ENCODE measurements at places on chromosomes 5 and 9.

DNA sequence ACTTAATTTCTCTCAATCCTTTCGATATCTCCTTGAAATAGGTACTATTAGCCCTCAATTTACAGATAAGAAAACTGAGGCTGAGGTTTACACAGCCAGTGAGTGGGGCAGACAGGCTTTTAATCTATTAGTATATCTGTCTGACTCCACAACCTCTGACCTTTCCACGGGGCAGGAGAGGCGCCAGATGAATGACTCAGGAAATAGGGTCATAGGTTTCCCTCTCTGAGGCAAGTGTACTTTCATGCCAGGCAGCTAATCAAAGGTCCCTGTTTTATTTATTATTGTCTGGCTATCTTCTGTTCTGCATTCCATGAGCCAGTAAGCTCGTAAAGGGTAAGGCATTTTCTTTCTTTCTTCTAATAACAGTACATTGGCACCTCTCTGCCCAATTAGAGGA, 79.6 kb upstream of the KLF4 start:
- DNase-seq = no peak

- peak; percentile 31 for DNase-seq
Observed at GRCh38 chr5:36772276-36773140, 104.1 kb upstream of the NIPBL start.

DNA sequence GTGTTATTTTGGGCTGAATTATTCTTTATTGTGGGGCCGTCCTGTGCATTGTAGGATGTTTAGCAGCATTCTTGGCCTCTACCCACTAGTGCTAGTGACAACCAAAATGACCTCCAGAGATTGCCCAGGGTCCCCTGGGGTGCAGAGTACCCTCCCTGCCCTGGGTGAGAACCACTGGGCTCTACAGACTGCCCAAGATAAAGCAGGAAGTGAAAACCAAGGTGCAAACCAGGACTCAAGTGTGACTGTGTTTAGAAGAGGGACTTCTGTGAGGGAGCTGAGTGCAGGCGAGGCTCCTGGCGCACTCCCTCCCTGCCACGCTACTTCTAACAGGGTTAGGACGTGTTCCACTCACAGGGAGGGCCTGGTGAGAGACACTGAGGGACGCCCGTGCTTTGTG, 41.6 kb downstream of the USP20 start:
- DNase-seq = no peak

- DNase-seq = no peak
Observed at GRCh38 chr9:4721736-4722135, 19.3 kb downstream of the AK3 start.

DNA sequence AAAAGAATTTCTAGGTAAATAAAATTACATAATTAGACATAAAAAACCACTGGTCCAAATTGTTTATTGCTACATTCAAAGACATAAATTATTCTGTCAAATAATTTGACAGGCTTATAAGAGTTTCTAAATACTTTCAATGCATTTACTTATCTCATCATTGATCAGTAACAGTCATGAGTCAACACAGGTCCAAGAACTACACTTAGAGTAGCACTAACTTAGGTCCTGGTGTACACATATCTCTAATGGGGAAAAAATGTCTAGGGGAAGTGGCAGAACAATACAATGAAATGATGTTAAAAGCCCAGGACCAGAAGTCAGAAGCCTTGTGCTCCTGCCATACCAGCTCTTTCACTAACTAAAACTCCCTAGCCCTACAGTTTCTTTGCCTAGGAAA, 96.5 kb upstream of the SLCO6A1 start:
- DNase-seq = no peak

GRCh38 chr9:38018958-38019602, 49.9 kb downstream of the SHB start:
- DNase-seq = no peak

DNA sequence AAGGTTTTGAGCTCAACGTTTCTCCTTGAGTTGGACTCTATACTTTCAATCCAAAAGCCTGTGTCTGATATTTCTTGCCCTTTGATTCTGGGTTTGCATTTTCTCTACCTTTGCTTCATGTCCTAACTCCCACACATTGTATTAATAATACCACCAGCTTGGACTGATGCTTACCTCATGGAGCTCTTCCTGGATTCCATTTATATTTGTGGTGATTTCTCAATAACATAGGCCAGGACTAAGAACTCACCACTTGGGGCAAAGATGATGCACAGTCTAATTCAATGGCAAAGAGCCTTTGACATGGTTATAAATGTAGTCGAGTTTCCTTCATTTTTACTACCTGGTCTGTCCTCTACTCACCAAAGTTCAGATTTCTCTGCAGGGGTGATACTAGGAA, 27.5 kb upstream of the EFNA5 start:
- no peak for DNase-seq

- peak; percentile 49 for DNase-seq
Observed at GRCh38 chr9:131402738-131403492, 9.0 kb downstream of the PRRC2B start.

GRCh38 chr9:135342206-135343130, 137.1 kb upstream of the PPP1R26 start:
- DNase-seq = no peak

- no peak for DNase-seq
Observed at GRCh38 chr9:136418182-136419091, 8.0 kb downstream of the PMPCA start.

DNA sequence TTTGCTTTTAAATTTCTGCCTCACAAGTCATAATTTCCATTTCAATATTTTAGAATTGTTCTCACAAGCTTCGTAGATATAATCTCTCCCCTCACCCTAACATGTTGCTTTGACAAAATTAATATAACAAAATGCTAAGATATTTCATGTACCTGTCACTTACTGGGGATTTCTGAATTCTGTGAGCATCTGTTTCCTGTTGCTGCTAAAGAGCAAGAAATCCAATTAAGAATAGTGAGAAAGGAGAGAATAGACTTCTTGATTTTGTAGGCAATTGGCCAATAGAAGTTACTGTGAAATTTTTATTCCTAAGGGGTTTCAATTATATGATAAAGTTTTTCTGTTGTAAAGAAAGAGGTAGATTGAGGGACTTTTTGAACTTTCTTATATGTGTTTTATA, 796.5 kb upstream of the ARRDC3 start:
- no peak for DNase-seq

- no peak for DNase-seq
Observed at GRCh38 chr5:128984480-128984879, 19.2 kb downstream of the SLC27A6 start.

GRCh38 chr9:137725598-137725997, 106.8 kb downstream of the EHMT1 start:
- no peak for DNase-seq

DNA sequence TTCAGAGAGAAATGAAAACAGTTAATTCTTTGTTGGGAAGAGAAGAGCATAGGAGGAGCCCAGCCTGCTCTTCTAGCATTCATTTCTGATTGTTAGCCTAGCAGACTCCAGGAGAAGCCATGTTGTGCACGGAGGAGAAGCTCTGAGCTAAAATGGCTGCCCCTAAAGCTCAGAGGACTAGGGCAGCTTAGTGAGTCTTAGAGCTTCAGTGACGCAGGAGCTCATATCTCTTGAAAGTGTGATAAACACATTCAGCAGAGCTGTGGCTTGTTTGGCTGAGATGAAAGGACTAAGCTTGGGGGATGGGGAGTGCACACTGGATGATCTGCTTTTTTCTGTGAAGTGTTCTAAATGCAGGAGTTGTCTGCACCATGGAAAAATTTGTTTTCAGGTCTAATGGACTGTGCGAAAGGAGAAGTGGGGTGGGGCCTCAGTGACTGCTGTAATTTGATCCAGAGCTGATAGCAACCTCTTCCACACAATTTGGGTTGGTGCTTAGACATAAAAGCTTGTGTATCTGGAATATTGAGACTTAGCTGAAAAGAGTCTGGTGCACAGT, 58.5 kb downstream of the ZNF462 start:
- peak; percentile 73 for DNase-seq

DNA sequence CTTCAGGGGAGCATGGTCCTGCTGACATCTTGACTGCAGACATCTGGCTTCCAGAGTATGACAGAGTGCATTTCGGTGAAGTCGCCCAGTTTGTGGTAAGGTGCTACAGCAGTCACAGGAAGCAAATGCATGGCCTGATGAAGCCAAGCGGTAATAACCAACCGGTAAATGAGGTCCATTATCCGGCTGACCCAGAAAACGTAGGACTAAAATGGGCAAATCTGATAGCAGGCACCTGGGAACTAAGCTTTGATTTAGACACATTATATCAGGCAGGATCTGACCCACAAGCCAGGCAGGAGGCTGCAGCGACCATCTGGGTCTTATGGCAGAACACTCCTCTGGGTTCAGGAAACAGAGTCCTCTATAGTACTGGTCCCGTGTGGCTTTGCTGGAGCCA, 454.6 kb downstream of the GADD45G start:
- DNase-seq = no peak

GRCh38 chr9:76316069-76316468, 78.2 kb downstream of the RFK start:
- DNase-seq = no peak

DNA sequence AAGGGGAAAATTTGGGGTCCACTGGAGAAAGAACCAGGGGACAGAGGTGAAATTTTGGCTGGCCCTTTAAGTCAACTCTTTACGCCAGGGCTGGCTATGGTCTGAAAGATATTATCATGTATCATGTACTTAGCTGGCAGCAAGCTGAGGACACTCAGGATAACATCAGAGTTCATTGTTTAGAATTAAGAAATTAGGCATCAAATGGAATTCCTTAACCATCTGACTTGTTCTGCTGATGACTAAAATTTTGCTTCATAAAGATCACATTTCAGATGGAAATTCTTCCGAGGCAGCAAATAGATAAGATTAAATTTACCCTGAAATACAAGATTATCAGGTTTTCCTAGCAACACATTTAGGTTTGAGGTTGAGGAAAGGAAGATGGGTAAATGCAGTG, 269.4 kb upstream of the KLF9 start:
- DNase-seq = no peak

DNA sequence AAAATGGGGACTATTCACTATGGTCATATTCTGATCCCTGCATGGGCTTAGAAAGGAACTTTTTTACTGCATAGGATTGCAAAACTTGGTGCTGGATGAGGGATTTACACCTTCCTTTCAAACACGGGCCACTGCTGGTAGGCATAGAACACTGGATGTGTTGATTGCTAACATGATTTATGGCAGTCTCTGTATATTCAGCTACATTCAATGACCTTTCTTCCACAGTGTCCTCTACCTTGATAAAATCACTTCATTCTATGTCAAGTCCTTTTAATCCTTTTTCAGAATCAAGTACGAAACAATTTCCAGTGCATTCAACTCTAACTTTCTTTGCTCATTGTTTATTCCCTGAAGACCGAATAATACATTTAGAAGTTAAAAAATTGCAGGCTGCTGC, 91.9 kb upstream of the ATG10 start:
- DNase-seq = no peak

- DNase-seq = no peak
Observed at GRCh38 chr9:113187929-113188595, 33.0 kb downstream of the FKBP15 start.

- DNase-seq = no peak
Observed at GRCh38 chr5:126046846-126047571, 376.2 kb upstream of the GRAMD2B start.
